ENCODE measurements at places on chromosomes 2 and 18. TPM values are rescaled to one million over a fixed set of nuclear protein-coding genes. Genes with fewer than 3 reads are reported as not detected.

DNA sequence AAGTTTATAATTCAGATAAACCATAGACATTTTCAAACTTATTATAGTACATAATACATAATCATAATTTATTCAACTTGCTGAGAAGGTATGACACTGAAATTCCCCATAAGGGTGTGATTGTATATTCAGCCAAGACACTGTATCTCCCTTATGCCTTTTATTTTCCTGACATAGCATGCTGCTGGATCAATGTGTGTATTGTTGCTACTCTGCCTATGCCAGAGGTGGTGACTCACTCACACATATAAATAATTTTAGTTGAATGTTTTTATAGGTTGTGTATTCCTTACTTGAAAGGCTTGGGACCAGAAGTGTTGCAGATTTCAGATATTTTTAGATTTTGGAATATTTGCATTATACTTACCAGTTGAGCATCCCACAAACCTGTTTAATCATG is 86.8 kb downstream of the VRK2 start:
- DNase-seq = no peak

OTX1 gene
- total RNA-seq = not detected

C1GALT1C1L gene
- total RNA-seq = 1.3 TPM

DNA sequence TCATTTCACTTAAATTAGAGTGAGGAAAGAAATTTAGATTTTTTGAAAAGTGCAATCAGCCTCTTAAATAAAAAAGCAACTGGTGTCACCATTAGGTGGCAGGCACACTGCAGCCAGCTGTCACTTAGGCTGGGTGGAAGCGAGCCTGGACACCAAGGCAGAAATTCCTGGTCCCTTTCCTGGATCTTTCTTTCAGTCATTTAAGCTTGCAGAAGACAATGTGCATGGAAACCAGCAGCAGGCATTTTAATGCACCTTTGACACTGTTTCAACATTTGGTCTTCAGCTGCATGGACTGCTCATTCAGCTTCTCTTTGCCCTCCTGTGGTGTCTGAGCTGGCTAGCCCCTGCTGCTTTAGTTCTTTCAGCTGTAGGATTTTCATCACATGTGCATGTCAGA is 61.0 kb downstream of the AQP4 start:
- peak; percentile 55 for DNase-seq

SNTG2 gene
- 6.2 TPM for total RNA-seq

DNA sequence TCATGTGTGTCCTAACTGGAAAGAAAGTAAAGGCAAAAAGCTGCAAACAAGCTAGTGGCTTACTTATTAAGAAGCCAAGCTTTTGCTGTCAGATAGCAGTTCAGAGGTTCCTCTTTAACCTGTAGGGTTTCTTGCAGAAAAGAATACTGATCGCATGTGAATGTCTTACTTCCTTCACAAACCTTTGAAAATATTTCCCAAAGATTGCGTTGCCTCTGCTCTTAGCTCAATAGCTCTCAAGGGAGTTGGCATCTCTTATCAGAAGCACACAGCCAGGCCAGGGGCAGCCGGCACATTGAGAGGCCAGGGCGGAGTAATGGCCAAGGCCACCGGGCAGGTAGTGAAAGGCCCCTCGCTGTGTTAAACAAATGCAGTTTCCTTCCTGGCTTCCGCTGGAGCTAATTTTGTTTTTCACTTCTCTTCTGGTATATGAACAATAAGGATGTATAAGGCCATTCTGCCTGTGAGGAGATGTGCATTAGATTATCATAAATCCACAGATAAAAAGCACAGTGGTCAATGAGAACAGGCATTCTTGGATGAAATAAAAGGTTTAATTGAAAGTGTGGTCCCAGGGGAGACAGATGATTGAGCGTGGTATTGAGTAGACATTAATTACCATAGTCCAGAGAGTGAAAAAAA is 542.4 kb upstream of the NRP2 start:
- peak; percentile 40 for DNase-seq

CCDC141 gene
- 0.58 TPM for total RNA-seq

DNA sequence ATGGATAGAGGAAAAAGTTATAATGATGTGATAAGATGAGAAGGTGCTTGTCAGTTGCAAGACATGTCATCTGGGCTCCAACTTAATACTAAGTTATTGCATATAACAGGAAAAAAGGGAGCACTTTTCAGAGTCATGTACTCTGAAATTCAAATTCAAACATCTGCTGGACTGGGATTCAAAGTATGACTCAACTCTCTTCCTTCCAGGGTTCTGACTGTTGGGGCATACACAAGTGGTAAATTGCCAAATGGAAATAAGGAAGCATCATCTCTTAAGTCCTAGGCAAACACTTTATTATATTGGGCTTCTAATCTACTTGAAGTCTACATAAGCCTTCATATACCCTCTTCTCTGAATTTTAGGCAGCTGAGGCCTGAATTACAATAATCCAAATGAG is 44.9 kb downstream of the ZBTB14 start:
- no peak for DNase-seq

GRCh38 chr18:76657911-76658470 is 162.9 kb upstream of the ZNF516 start:
- no peak for DNase-seq

DNA sequence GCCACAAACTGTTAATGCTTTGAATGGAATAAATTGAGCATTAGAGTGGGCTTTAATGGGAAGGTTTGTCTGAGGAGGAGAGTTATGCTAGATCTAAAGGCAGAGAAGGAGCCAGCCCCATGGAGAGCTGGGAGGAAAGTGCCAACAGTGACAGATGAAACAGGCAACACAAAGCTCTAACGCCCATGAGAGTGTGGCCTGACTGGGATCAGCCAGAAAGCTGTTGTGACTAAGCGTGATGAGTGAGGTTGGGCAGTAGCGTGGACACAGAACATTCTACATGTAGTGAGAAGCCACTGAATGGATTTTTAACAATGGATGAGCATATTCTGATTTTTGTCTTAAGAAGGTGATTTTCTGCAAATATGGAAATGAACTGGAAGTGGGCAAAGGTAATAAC is 185.3 kb upstream of the SIX2 start:
- no peak for DNase-seq

SCN1A gene
- not detected for total RNA-seq

DNA sequence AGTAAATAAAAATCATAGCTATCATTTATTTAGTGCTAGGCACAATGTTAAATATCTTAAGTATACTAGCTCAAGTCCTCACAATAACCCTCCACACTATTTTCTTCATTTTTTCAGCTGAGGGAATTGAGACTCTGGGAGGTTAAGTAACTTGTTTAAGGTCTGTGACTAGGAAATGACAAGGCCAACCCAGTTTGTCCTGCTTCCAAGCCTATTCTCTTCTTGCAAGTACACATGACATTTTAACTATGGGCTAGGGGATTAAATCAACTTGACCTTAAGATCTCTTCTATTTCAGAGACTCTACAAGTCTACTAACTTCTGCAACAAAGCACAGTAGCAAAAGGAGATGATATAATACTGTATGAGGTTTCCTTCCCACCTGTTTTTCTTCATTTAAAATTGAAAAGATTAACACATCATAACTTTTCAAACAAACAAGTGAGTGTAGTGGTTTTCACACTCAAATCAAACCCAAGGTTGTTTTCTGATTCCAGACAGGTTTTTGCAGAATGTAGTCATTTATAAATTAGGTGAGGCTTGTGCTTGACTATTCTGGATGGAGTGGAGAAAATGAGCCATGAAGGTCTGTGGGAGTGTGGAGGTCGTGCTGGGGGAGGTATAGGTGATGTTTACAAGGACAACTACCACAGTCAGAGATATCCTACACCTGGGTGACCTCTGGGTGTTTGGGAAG is 57.0 kb downstream of the CD28 start:
- DNase-seq = no peak

- no peak for DNase-seq
Measured at GRCh38 chr2:240906911-240907590, 915 bp downstream of the CROCC2 start.

DNA sequence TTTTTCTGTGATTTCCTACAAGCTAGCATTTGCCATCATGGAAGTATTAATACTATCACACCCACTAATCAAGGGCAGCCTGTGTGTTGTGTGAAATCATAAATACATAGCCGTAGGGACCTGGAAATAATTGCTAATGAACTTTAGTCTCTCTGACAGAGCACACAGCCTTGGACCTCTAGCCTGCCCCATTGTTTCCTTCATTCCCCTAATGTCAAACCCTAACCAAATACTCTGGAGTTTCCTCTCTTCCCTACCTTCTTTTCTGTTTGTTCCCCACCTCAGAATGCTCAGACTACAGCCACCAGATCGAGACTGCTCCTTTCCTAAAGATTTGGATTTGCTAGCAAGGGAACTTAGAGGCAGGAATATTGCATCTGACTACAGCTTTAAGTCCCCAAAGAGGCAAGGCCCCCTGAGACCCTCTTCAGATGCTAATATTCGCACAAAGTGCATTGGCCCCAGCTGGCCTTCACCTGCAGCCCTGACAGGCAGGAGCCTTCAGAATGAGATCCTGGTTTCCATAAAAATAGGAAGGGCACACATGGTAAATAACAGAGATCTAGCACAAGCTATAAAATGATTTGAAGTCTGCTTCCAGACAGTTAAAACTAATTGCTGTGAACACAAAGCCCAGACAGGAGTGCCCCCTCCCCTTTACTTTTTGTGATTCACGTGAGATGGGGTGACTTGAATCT is 279.2 kb upstream of the DCC start:
- no peak for DNase-seq

DNA sequence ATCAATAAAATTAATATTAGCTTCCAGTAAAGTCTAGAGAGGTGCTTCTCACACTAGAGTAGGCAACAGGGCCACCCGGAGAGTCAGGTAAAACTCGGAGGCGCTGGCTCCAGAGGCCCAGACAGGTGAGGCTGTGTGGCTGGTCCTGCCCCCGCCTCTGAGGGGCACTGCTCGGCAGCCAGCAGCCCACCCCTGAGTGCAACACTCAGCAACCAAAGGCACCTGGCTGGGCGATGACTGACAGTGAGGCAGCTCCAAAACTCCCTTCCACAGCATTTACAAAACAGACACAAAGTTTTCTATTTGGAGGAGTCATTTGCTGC is 138.8 kb upstream of the ID2 start:
- no peak for DNase-seq

- DNase-seq = no peak
Measured at GRCh38 chr18:45730832-45731575, 7.0 kb downstream of the SLC14A1 start.

GRCh38 chr2:216111122-216111521 is 2.0 kb downstream of the XRCC5 start:
- DNase-seq = no peak

NCKAP5 gene
- 8.0 TPM for total RNA-seq

DNA sequence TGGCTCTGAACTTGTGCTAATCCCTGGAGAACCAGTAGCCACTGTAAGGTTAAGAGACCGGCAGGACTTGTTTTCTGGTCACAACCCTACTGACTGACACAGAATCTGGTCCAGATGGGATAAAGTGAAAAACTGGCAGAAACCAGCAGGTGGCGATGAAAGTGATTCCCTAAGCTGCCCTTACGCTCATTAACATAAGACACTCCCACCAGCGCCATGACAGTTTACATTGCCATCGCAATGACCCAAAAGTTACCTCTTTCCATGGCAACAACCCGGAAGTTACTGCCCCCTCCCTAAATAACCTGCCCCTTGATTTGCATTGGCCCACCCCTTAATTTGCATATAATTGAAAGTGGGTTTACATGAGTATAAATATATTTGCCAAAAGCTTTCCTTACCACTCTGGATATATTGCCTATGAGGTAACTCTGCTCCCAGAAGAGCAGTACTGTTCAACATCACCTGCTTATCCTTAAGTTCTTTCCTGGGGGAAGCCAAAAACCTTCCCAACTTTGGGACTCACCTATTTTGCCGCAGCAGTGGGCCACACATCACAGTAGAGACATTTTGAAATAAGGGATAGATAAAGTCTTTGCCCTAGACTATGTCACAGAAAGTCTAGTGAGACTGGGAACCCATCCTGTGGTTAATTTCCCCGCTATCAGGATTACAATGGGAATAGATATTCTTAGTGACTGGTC is 35.8 kb upstream of the AFF3 start:
- peak; percentile 48 for DNase-seq

GPAT2 gene
- total RNA-seq = 5.0 TPM

DNA sequence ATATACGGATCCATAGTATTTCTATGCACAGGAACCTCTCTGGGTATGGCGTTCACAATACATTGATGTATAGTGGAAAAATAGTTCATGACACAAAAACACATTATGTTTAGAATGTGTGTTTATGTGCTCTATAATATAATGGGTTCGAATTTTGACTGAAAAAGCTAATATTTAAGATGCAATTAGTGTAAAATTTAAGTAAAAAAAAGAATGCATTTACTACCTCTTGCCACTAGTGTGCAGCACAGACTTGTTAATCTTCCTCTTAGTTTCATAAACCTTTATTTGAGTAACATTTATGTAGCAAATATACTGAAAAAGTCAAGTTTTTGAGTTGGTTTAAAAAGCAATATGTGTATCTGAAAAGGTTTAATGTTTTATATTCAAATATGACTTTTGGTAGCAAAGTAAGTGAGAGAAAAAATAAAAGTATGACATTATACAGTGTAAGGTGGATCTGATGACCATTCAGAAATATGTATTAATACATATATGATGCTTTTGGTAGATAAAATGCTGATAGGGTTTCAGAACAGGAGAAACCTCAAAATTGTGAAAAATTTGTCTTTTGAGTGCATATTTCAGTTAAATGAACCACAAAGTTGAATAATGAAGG is 49.4 kb downstream of the CCDC102B start:
- DNase-seq = no peak

- DNase-seq = no peak
Measured at GRCh38 chr2:47536696-47537095, 133.7 kb downstream of the MSH2 start.

PLCD4 gene
- total RNA-seq = 13.8 TPM

EFHD1 gene
- total RNA-seq = not detected

PAIP2B gene
- 4.9 TPM for total RNA-seq

GRCh38 chr18:74446631-74447403 is 10.3 kb downstream of the DIPK1C start:
- no peak for DNase-seq

DNA sequence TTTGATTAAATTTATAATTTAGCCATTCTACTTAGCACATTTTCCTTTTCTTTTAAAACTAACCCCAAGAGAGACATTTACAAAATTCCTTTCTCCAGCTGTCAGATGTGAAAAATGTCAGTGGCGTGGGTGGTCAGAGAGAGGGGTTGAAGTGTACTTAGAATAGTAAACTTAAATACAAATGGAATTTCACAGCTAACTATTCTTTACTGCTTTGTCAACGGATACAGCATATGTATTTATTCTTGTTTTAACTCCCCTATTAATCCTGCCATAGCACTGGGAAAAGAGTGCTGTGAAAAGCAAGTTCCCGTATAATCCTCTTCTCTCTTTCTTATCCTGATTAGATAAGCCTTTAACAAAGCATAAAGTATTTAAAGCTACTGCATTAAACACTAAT is 191.4 kb upstream of the CHAC2 start:
- DNase-seq = peak; percentile 10
